ENCODE measurements at places on chromosomes 1 and 21.

DNA sequence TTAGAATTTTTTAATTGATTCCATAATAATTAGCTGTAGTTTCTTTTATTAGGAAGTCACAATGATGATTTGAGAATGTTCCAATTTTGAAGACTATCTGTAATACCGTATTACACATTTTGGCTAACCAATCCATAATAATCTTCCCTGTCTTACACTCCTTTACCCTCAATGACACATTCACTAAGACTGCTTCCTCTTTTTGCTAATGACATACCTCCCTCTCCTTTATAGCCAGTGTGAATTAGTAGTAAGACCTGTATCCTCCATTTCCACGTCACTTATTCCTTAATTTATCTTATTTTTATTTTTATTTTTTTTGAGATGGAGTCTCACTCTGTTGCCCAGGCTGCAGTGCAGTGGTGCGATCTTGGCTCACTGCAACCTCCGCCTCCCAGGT, 10.1 kb downstream of the KDM1A start:
- DNase-seq: no peak

DNA sequence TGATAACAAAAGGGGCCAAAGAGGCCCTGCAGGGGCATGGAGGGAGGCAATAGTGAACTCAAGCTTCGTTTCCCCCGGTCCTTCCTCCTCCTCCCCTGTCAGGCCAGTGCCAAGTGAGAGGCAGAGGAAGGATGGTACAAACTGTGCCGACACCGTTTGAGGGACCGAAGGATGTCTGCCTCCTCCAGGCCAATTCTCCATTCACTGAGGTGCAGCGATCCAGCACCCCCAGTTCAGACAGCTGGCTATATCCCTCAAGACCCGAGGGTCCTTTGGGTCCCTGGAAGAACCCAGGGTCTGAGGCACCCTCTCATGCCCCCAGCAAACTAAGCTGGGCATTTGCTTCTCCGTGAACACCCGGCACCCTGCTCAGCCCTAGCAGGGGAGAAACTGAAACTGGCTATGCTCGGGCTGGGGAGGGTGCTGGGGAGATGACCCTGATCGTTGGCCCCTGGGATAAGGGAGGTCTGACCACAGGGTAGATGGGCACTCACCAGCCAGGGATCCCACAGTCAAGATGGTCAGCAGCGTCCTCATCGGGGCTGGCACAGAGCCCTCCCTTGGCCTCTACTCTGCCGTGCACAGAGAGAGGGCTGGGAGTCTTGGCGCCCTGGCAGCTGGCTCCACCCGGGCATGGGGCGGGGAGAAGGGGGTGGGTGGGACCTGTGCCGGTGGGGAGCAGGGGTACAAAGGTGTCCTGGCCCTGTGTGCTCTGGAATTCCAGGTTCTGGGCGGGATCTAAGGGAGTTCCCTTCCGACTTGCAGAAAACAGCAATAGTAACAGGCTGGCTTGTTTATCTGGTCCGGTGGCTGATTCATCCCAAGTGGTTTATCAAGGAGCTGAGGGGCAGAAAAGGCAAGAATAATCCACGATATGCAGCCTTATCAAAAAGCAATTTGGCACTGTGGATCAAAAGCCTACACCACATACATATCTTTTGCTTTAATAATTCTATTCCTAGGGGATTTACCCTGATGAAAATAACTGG, at the start of gene IL22RA1:
Gene IL22RA1 (minus strand): TSS at position 595 of the 989 bp plus-strand sequence. CDS start 58 bp downstream, at position 537.
- DNase-seq: no peak

DNA sequence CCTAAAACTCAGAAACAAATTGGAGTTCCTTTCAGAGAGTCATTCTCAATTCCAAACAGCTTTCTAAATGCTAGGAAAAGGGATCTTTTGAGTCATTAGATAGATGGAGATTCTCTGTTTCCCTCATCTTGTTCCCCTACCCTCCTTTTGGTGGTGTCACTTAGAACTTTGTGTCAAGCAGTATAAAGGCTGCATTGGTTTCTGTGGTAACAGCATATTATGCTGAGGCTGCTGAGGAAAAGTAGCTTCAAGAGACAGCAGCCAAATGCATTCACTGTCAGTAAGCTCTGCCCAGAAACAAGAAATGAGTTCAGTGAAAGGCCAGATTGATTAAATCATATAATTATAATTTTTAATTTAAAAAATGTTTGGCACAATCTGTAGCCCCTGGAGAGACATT, 144.1 kb downstream of the LRRC40 start:
- no peak for DNase-seq

DNA sequence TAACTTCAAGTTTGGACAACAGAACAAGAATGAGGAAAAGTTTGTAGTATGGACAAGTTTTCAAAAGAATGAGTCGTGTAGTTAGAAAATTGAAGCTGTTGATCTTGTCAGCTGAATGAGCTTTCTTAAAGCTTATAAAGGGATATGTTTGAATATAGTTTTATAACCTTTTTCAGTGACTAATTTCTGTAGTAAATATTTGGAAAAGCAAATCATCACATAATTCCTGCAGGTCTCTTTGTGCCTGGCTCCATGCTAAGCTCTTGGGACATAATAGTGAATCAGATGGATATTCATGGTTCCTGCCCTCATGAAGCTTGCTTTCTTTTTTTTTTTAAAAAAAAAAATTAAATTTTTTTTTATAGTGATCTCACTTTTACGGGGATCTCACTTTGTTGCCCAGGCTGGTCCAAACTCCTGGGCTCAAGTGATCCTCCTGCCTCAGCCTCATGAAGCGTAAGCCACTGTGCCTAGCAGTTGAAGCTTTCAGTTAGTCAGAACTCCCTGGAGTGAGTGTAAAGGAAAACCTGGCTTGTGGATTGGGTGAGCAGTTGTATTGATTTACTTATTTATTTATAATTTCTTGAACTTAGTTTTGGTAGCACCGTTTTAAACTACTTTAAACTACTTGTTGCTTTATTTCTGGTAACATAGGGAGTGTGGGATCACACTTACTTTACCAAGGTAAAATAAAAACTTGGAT, 15.5 kb downstream of the DYRK1A start:
- DNase-seq: no peak

DNA sequence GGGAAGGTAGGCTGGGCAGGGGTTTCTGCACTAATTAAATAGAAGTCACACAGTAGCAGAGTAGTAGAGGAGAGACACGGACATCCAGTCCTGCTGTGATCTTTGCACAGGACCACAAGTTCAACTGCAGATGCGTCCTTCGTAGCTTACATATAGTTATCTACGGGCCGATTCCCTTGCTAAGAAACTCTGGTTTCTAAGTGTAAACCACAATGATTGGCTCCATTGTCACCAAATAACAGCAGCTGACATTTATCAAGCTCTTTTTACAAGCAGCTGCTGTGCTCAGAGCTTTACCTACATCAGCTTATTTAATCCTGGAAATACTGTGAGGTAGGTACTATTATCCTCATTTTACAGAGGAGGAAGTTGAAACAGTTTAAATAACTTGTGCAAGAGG, 3.1 kb downstream of the SLC45A3 start:
- no peak for DNase-seq

DNA sequence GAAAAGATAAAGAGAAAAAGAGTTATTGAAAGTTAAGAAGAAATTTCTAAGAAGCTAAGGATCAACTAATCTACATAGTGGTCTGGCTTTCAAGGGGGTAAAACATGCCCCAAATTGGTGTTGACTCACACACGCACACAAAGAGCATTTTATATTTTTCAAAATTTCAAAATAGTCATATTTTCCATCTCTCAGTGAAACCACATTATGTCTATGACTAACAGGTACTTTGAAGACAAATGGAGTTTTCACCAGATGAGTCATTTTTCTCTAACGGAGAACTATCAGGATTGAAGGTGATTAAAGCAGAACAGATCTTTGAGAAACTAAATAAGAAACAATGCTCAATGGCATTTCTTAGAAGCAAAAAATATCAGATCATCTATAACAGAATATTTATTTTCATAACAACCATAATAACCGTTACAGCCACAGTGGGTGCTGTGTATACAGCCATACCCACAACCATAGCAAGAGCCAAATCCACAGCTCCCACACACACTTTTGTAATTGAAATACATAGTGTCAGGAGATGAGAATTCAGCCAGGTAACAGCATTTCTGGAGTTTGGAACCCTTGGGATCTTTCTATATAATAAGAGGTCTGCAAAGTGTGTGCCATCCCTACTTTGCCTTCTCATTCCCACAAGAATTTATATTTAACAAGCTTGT, at the start of gene KRTAP21-3:
Gene KRTAP21-3 (minus strand): TSS at position 539 of the 671 bp plus-strand sequence. CDS start 18 bp downstream, at position 521.
- DNase-seq: no peak

DNA sequence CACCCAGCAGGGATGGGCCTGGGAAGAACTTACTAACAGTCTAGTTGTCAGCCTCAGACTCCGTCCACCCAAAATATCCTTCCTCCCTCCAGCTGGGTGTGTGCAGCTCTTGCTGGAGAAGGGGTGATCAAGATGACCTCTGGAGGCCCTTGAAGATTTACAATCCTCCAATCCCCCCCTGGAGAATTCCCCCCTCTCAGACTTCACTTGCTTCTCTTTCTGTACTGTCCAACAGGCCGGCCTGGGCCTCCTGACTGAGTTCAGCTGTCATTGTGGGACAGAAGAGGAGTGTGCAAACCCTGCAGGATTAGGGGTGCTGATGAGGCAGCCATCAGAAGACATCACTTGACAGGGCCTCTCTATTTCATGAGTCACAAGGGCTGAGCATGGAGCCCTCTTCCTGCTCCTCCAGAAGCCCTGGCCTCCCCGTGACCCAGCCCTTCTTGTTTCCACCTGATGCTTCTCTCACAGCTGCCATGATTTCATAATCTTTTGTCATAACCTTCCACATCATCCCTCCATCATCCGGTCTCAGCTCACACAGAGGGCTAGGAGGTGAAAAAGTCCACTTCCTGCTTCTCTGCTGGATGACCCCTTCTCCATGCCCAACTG, 17.5 kb upstream of the IGFN1 start:
- no peak for DNase-seq

DNA sequence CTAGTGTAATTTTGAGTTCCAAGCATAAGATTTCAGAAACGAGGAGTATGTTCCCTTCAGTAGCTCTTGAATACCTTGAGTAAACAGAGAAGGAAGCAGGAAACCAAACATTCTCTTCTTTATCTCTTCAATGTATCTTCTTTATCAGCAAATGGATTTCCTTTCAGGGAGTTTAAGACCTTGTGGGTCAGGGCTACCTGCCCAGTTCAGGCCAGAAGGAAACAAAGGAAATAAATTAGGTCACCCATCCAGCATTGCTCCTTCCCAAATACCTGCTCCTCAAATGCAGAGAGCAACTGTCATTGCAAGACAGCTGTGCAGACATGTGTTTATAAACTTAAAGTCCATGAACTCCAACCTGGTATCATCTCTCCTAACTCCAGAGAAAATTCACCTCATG, 130.1 kb upstream of the SOD1 start:
- no peak for DNase-seq

GRCh38 chr1:89943846-89944781, 50.8 kb upstream of the ZNF326 start:
- no peak for DNase-seq

GRCh38 chr1:100538913-100539835, 1.2 kb downstream of the GPR88 start:
- no peak for DNase-seq

DNA sequence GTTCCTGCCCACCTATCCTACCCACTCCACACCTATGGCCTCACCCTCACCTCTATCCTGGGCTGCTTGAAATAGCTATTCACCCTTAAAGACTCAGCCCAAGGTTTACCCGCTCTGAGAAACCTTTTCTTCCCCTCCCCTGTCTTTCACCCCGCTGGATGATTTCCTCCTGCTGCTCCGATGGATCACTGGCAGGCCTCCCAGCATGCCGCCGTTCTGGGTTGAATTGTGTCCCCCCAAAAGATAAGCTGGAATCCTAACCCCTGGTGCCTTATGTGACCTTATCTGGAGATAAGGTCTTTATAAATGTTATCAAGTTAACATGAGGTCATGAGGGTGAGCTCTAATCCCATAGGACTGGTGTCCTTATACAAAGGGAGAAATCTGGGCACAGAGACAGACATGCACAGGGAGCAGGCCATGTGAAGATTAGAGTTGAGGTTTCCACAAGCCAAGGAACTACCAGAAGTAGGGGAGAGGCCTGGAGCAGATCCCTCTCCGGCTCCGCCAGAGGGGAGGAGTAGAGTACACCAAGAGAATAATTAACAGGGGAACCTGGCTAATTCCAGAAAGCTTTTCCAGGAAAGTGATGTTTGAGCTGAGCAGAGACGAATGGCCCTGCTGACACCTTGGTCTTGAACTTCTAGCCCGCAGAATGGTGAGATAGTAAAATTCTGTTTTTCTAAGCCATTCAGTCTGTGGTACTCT, 110.0 kb upstream of the SERBP1 start:
- DNase-seq: no peak

DNA sequence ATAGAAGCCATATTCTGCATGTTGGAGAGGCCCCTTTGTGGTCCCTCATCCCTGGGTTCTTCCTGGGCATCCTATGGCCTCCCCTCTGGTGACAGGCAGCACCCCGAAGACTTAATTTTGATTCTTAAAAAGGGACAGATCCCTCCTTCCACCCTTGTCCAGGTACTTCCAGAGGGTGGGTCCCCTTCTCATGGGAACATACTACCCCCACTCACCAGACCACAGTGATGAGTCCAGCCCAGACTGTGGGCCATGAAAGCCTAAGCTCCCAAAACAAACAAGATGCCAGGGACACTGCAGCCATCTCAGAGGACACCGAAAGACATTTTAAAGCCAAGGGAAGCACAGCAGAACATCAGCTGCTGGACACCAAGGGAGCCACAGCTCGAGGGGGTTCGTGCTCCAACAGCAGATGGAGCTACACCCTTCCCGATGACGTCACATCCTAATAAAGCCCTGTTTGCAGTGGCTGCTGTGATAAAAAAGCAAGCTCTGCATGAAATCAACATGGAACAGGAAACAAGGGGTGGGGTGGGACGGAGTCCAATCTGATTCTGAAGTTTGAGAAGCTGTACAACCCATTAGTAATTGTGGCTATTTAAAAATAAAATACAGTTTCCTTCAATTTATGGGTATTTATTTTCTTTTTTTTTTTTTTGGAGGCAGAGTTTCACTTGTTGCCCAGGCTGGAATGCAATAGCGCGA, 32.4 kb downstream of the GNB1 start:
- DNase-seq: peak; percentile 16

DNA sequence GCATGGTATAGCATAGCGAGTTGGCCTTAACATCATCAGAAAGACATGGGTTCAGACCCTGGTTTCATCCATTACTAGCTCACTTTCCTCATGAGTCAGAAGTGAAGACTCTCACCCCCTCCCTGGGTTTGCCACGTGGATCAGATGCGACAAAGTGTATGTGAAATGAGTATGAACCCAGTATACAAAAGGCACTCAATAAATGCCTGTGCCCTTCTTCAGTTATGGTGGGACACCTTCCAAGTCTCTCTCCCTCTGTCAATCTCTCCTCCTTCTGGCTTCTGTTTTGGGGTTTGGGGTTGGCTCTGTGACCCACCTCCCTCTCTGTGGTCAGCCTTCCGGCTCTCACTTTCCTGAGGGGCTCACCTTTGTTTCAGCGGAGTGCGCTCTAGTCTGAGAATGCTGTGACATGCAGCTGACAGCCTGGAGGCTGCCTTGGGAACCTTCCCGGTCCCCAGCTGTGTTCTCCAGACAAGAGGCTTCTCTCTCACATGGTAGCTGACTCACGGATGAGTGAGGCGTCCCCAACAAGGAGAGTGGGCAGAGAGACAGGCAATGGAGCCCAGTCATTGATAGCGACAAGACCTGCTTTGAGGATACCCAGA, 155.0 kb upstream of the EDN2 start:
- no peak for DNase-seq

- no peak for DNase-seq
Observed at GRCh38 chr1:56535939-56536338, 43.4 kb downstream of the PLPP3 start.

- no peak for DNase-seq
Observed at GRCh38 chr1:210236386-210236839, 3.8 kb downstream of the SERTAD4 start.
